Dermis blood vessel endothelial cell (primary cell): ENCODE measurements at places on chromosomes 16 and 17. TPM values are rescaled to one million over a fixed set of nuclear protein-coding genes. Genes with fewer than 3 reads are reported as not detected.

Gene NGFR
- not detected in 2 replicates for total RNA-seq

Gene BICDL2
- not detected in 2 replicates for total RNA-seq

Gene SRSF1
- total RNA-seq = 415 and 532 TPM in 2 replicates

Gene RTN4RL1
- total RNA-seq = 0.51 and 0.60 TPM in 2 replicates

Gene EIF5A
- 416 and 525 TPM in 2 replicates for total RNA-seq

Gene HSD11B2
- 0.23 TPM in 1 of 2 replicates, not detected in the other for total RNA-seq

Gene TBC1D3I
- 0.05 and 0.17 TPM in 2 replicates for total RNA-seq

Gene MT1A
- total RNA-seq = 2.3 TPM in 1 of 2 replicates, not detected in the other

Gene TRAF4
- 32.1 and 37.4 TPM in 2 replicates for total RNA-seq

Gene GP1BA
- total RNA-seq = not detected in 2 replicates

Gene PIK3R6
- total RNA-seq = not detected in 2 replicates

Gene TCF25
- total RNA-seq = 170 and 206 TPM in 2 replicates

Gene KRT16
- total RNA-seq = 0.28 and 0.51 TPM in 2 replicates

Gene CA4
- total RNA-seq = 3.2 and 4.0 TPM in 2 replicates

Gene USP22
- total RNA-seq = 342 TPM in 2 replicates

Gene CLEC3A
- total RNA-seq = not detected in 2 replicates

Gene LGALS9B
- not detected in 2 replicates for total RNA-seq

Gene SLC16A5
- 11.4 and 17.1 TPM in 2 replicates for total RNA-seq

Gene OR1F1
- not detected in 2 replicates for total RNA-seq

Gene SPEM2
- not detected in 2 replicates for total RNA-seq

Gene HOXB7
- 9.9 and 11.4 TPM in 2 replicates for total RNA-seq

Gene HOXB6
- total RNA-seq = 7.5 and 11.9 TPM in 2 replicates

Gene GHDC
- total RNA-seq = 28.6 and 36.5 TPM in 2 replicates

Gene LGALS9
- total RNA-seq = 41.5 and 47.3 TPM in 2 replicates

Gene ALDOA
- total RNA-seq = 286 and 586 TPM in 2 replicates

Gene CCL2
- total RNA-seq = 84.3 and 218 TPM in 2 replicates

Gene MSLN
- 0.09 TPM in 1 of 2 replicates, not detected in the other for total RNA-seq

Gene BIRC5
- 23.5 and 91.0 TPM in 2 replicates for total RNA-seq

Gene IGF2BP1
- total RNA-seq = 0.51 and 0.85 TPM in 2 replicates

Gene MRPS23
- total RNA-seq = 25.4 and 25.9 TPM in 2 replicates

Gene LITAF
- 3.6 and 5.6 TPM in 2 replicates for total RNA-seq

Gene TOX3
- total RNA-seq = under 0.01 TPM in 1 of 2 replicates, not detected in the other

Gene NEUROD2
- not detected in 2 replicates for total RNA-seq

Gene EVI2B
- under 0.01 and 0.19 TPM in 2 replicates for total RNA-seq

Gene CMTM2
- total RNA-seq = 0.34 TPM in 1 of 2 replicates, not detected in the other

Gene PIRT
- not detected in 2 replicates for total RNA-seq

Gene HES7
- total RNA-seq = 0.09 TPM in 1 of 2 replicates, not detected in the other

Gene C17orf107
- 0.68 and 1.1 TPM in 2 replicates for total RNA-seq
